ENCODE measurements at places on chromosomes 6 and 20.

DNA sequence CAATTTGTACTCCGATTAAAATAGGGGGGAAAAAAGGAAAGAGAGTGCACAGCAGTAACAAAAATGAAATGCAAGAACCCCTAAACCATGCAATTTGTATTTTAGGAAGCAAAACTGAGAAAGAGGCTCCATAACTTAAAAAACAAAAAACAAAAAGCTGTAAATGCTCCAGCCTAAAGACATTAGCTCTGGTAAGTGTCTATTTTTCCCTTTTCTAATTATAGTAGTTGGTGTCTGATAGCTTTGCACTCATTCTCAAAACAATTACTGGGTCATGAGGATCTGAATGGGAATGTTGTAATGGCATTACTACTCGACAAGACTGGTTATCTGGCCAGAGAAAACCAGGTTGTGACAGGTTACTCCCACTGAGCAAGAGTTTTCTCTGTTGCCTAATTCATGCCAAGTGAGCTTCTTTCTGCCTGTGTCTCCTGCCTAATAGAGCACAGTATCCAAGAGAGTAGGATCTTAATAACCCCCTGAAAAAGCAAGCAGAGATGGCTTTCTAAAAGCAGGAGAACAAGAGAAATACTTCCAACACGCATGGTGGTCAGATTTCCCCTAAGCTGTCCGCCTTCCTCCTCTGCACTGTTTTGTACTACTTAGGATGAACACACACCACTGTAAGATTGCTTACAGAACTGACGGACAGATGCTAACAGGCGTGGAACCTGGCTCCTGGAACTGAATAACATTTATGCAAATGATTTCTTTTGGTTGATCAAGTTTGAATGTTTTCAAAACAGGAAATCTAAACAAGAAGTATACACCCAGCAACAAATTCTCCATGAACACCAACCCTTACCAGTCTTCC is 86.4 kb downstream of the FKBP5 start:
- no peak for DNase-seq

- no peak for DNase-seq
Measured at GRCh38 chr6:154117485-154117884, 78.4 kb downstream of the OPRM1 start.

- DNase-seq = no peak
Measured at GRCh38 chr6:134372603-134373281, 54.8 kb upstream of the SGK1 start.

GRCh38 chr20:14879839-14880238 is 542.4 kb upstream of the FLRT3 start:
- DNase-seq = no peak

DNA sequence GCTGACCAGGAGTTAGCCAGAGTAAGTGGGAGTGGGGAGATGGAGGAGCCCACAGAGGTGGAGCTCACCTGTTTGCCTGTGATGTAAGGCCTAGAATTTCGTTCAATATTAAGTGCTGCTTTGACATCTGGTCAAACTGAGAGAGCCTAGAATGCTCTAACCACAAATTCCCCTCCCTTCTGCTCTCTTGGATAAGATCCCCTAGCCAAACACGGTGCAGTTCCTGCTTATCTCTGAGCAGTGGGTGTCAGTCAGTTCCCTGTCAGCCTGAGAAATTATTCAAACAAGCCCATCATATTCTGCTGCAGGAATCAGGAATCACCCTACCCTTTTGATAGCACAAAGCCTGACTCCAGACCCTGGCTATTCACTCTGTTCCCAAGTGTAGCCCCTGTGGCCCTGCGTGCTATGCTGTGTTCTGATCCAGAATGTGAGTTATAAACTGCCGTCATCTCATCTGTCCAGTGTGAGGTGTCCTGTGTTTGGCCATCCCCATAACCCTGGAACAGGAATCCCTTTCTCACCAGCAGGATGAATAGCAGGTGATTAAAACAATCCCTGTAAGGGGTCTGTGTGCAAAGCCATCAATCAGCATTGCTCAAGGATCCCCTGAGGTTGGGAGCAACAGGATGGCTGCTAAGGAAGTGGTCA is 31.8 kb upstream of the ZNF133 start:
- DNase-seq = no peak

GRCh38 chr20:61576372-61576771 is 324.3 kb downstream of the CDH4 start:
- no peak for DNase-seq

- DNase-seq = no peak
Measured at GRCh38 chr20:25259358-25259757, 11.5 kb downstream of the PYGB start.

DNA sequence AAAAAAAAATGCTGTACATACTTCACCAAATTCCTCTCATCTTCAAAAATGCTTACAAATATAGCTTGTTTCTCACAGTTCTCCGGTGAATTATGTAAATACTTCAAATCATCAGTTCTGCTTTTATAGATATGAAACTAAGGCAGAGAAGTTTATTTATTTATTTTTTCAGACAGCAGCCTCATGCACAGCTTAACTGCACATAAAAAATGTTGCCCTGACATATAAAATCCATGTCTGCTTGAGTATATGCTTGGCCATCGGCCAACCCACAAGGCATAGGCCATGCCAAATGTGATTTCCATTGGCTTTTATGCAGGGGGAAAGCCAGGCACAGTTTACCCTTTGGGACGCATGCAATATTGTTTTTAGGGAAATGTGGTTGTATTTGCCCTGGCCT is 57.3 kb upstream of the PHACTR2 start:
- DNase-seq = no peak

- DNase-seq = no peak
Measured at GRCh38 chr6:30689022-30689865, 1.5 kb downstream of the NRM start.

DNA sequence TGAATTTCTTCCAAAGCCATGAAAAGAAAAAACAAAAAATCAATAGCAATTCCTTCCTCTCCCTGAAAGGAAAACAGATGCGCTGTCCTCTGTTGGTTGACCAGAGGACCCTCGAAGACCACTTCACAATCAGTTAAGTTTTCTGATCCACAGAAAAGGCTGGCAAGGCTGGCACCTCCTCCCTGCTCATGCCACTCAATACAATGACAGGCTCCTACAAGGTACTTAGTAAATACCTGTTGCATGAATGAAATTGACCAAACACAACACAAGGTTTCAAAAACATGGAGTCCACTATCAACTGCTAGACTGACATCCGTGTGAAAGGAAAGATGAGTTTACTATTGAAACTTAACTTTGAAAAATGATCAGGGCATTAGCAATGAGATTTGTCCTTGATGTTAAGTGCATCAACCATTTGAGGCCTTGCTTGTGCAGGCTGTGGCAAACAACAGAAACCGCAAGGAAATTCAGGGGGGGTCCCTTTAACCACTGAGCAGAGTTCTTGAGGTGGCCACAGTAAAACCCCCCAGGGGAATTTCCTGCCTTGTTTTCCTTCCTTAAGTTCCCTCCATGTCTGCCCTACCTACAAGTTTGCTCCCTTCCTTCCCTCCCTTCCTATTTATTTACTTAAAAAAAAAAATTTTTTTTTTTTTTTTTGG is 27.9 kb upstream of the RTF2 start:
- peak; percentile 72 for DNase-seq

GRCh38 chr6:67698534-67698933 is 936.5 kb upstream of the ADGRB3 start:
- no peak for DNase-seq

- no peak for DNase-seq
Measured at GRCh38 chr20:17885544-17885943, 83.0 kb downstream of the SNX5 start.

DNA sequence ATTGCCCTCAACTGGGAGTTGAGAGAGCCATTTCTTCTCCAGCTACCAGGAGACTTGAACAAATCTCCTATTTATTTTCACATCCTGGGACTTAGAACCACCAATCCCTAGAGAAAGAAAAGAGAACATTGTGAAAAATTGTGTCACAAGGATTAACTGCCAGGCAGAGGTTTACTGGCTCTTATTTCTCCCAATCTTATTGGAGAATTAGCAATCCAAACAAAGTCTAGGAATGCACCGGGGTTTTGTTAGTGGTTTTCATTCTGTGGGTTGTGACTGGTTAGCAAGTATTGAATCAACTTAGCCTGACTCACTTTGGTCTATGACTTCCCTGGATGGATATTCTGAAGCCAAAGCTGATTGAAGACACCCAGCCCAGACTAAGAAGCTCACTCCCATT is 21.2 kb upstream of the ENPP5 start:
- DNase-seq = no peak

- no peak for DNase-seq
Measured at GRCh38 chr6:112764377-112764776, 417.2 kb downstream of the RFPL4B start.

DNA sequence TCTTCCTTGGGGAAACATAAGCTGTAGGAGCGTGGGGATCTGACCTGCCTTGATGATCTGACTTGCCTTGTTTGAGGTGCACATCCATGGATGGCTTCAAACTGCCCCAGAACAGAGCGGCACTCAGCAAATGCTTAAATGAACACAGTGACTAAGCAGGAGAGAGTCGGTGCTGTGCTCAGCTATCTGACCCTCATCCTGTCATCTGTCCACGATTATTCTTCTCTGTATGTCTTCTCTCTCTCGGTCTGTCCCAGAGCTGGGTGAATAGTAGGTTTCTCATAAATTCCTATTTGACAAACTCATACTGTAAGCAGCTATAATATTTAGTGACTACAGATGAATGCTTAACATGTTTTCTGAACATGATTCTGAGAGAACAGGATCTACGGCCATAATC is 37.3 kb downstream of the TRAM2 start:
- no peak for DNase-seq

GRCh38 chr20:22394583-22394982 is 189.8 kb downstream of the FOXA2 start:
- DNase-seq = no peak

GRCh38 chr20:60003776-60004175 is 45.6 kb downstream of the CDH26 start:
- DNase-seq = no peak

GRCh38 chr20:51563486-51564332 is 21.2 kb upstream of the NFATC2 start:
- DNase-seq = no peak

DNA sequence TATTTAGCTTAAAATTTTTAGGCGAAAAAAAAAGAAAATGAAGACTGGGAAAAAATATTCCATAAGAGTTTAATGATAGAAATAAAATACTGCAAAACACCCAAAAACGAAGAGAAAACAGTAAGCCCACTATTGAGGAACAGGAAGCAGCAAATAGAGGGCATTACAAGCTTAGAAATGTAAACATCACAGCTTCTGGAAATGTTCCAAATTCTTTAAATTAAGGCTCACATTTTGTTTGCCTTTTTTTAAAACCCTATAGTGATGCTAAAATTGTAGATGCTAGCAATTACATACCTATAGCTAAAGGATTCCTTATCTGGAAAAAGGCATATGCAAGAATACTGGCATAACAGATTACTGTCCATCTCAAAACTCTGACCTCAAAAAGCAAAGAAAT is 248.6 kb downstream of the KHDRBS2 start:
- no peak for DNase-seq

DNA sequence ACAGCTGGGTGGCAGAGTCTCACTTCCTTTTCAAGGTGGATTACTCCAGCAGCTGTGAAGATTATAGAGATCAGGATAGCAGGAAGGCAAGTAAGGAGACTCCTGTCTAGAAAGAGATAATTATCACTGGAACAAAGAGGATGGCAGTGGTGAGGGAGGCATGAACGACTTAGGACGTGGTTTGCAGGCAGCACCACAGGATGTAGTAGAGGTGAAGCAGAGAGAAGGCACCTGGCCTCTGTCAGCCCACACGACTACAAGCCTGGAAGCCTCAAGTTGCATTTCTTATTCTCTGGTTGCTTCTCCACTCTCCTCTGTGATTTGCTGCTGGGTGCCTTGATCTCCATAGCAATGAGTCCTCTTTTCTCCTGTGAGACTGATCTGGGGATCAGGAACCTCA is 62.7 kb downstream of the TSHZ2 start:
- DNase-seq = no peak

DNA sequence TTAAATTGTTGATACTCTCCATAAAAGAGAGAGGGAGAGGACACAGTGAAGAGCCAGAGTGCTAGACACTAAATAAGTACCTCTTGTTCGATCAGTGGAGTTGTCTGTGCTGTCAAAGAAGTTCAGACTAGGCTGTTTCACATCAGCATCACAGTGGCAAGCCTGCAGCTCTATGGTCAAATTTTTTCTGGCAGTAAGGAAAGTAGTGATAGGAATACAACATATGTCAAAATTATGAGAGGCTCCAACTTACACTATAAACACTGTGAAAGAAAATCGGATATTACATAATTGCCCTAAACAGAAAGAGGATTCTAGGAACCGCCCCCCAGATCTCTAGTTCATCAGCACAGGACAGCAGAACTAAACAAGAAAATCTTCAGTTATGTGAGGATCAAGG is 23.1 kb downstream of the DNAH8 start:
- DNase-seq = no peak

- no peak for DNase-seq
Measured at GRCh38 chr20:13771853-13772453, 12.8 kb downstream of the ESF1 start.

DNA sequence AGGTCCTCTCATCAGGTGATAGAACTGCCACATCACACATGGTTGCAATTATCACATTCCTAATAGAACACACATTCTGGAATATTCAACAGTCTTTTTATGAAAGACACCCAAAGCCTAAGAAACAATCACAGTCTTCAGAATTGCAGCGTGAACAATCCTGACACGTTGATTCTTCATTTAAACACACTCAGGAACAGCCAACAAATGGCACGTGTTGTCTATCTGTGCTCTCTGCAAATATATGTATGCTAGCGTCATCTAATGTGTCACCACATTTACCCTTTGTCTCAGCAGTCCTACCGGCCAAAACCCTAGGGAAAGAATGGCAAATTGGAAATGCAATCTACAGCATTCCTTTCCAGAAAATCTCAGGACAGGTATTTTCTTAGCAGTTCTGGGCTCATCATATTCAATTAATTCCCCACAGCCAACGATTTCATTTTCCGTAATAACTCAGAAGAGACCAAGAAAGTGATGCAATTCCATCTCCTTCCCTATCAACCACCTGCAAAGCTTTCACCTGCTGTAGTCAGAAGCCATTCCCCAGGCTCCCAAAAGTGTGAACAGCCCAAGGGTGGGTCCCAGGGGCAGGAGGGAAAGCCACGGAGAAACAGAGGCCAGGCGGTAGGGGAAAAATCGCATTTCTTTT is 280.3 kb upstream of the JARID2 start:
- no peak for DNase-seq

- DNase-seq = no peak
Measured at GRCh38 chr6:100167585-100167984, 173.6 kb upstream of the MCHR2 start.

GRCh38 chr20:52500157-52500556 is 308.6 kb upstream of the ZFP64 start:
- no peak for DNase-seq

DNA sequence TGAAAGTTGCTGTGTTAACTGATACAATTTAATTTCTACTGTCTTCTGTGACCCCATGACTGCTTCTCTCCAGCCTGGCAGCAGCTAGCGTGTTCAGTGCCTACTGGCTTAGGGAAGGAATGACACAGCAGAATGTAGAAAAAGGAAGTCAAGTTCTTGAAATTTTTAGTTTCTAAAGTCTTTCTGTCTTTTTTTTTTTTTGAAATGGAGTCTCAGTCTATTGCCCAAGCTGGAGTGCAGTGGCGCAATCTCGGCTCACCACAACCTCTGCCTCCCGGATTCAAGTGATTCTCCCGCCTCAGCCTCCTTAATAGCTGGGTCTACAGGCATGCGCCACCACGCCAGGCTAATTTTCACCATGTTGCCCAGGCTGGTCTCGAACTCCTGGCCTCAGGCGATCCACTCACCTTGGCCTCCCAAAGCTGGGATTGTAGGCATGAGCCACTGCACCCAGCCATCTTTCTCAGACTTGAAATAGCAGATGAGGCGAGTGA is 39.3 kb downstream of the PCNA start:
- DNase-seq = no peak

All from immature natural killer cell (primary cell).